Stimulated activated CD8-positive, alpha-beta memory T cell treated with anti-CD3 and anti-CD28 coated beads, Interleukin-2, amount 100 ng/mL, for 48 hours (primary cell): ENCODE measurements at places on chromosomes 3 and 15.

- DNase-seq, result no peak
These were observed 16.9 kb downstream of the GASK1A start for GRCh38 chr3:42996021-42996420.

DNA sequence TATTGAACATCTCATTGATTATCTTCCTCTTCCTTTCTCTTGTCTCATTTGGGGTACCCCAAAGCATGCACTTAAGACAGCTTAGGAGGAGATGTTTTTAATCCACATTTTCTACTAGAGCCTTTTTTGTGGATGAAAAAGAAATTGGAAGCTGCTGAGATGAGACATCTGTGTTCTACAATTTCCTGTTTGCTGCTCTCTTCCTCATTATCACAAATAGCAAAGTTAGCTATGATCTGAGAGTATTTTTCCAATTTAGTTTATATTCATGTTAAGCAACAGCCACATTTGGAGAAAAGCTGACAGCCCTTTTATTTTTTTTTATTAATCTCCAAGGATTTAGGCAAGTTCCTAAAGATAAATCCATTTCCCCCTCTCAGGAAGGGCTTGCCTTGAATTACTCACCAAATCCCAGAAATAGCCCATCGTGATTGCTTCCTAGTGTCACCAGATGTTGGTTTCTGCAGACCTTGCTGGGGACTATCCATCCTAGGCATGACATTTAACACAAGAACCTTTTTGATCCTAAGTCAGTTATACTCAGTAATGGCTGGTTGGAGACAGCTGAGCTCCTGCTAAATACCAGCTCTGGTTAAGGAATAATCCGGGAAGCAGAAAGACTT is 70.8 kb upstream of the FILIP1L start:
- no peak for DNase-seq

- DNase-seq, result no peak
These were observed 88.9 kb downstream of the ITPR1 start for GRCh38 chr3:4581920-4582611.

DNA sequence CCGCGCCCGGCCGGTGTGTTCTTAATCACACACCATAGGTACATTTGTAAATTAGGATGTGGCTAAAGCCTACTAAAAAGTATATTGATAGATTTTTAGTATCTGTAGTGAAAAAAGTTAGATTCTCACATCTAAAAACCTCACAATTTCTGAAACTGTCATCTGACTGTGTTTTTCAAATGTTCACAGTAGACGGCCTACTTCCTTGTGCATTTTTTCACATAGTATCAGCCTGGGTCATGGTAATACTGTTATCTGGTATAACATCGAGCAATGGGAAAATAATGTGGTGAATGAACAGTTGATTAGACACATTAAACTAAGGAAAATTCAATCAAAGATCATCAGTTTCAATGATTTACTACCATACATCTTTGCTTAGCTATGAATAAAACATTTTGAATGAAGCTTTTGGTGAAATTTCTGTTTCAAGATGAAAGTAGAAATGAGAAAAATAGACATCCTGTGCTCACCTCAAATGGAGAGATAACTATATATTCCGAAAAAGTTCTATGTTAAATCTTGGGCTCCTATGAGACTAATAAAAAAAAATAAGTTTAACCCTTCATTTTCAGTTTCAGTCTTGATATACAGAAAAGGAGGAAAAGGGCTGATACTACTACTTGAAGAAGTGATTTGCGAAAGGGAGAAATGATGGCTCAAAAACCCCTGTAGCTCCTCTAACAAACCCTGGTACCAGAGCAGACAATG is 262.7 kb downstream of the ZBTB20 start:
- no peak for DNase-seq

GRCh38 chr15:72680931-72681330 is 5.1 kb downstream of the HIGD2B start:
- no peak for DNase-seq

- DNase-seq, result no peak
These were observed 653 bp upstream of the WDR6 start for GRCh38 chr3:49006408-49007067.

DNA sequence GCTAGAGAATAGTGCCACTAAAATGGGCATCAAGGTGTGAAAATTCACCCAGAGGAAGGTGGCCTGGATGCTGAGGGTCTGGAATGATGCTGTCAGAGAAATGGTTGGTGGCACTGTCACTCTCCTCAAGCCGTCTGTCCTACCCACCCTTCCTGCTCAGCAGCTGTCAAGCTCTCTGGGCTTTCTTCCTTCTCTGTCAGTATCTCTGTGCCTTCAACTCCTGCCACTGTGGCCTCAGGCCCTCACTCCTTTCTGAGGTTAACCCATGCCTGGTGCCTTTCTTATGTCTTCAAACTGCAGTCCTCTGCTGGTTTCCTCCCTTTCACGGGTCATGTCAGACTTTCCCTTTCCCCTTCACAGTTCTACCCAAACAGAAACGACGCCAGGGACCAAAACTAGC is 4.4 kb downstream of the MYO5C start:
- no peak for DNase-seq

GRCh38 chr15:67004142-67004541 is 61.3 kb upstream of the SMAD3 start:
- DNase-seq, result no peak

GRCh38 chr3:28973609-28974008 is 307.3 kb upstream of the RBMS3 start:
- no peak for DNase-seq

- no peak for DNase-seq
These were observed 44.4 kb upstream of the SPTSSB start for GRCh38 chr3:161415506-161416231.

DNA sequence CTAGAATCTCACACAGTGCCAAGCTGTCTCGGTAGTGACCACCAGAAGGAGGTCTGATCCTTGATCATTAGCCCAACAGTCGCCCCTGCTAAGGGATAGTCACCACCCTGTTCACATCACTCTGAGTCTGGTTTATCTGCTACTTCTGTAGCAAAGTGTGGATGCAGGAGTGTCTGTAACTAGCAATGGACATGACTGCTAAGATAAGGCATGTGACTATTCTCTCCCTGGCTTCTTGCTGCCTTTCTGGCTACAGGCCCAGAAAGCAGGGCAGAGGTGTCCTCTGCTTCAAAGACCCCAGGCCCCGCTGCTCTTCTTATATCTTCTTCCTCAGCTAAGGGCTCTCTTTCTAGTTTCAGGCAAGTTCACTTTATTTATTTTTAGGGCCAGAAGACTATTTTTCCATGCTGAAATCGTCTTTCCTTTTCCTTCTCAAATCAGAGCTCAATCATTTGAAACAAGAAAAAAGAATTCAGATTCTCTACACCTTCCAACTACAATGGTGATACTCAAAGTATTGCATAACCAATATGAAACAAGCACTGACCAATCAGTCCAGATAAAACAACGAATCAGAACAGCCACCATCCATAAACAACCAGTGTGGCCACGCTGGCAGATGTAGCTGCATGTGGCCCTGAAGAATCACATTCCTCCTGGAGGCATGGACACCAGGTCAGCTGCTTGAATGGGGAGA is 8.0 kb upstream of the KNG1 start:
- no peak for DNase-seq

- DNase-seq, result no peak
These were observed 581.4 kb downstream of the MECOM start for GRCh38 chr3:169082076-169082475.

GRCh38 chr3:179146911-179147513 is 1.1 kb upstream of the PIK3CA start:
- DNase-seq, result no peak

DNA sequence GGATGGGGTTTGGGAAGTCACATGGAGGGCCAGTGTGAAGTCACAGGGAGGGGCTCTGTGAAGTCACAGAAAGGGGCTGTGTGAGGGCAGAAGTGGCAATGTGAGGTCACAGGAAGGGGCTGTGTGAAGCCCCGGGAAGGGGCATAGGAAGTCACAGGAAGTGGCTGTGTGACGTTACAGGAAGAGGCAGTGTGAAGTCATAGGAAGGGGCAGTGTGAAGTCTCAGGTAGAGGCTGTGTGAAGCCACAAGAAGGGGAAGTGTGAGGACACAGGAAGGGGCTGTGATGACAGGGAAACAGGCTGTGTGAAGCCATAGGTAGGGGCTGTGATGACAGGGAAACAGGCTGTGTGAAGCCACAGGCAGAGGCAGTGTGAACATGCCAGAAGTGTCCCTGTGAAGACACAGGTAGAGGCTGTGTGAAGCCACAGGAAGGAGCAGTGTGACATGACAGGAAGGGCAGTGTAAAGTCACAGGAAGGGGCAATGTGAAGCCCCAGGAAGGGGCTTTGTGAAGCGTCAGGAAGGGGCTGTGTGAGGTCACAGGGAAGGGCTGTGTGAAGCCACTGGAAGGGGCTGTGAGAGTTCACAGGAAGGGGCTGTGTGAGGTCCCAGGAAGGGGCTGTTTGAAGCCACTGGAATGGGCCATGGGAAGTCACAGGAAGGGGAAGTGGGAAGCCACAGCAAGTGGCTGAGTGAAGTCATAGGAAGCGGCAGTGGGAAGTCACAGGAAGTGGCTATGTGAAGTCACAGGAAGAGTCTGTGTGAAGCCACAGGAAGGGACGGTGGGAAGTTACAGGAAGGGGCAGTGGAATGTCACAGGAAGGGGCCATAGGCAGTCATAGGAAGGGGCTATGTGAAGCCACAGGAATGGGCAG is 37.1 kb downstream of the GASK1A start:
- no peak for DNase-seq

GRCh38 chr3:146343551-146343950 is 92.6 kb upstream of the PLSCR4 start:
- no peak for DNase-seq

GRCh38 chr3:124686028-124686670 is 44.1 kb upstream of the UMPS start:
- no peak for DNase-seq

DNA sequence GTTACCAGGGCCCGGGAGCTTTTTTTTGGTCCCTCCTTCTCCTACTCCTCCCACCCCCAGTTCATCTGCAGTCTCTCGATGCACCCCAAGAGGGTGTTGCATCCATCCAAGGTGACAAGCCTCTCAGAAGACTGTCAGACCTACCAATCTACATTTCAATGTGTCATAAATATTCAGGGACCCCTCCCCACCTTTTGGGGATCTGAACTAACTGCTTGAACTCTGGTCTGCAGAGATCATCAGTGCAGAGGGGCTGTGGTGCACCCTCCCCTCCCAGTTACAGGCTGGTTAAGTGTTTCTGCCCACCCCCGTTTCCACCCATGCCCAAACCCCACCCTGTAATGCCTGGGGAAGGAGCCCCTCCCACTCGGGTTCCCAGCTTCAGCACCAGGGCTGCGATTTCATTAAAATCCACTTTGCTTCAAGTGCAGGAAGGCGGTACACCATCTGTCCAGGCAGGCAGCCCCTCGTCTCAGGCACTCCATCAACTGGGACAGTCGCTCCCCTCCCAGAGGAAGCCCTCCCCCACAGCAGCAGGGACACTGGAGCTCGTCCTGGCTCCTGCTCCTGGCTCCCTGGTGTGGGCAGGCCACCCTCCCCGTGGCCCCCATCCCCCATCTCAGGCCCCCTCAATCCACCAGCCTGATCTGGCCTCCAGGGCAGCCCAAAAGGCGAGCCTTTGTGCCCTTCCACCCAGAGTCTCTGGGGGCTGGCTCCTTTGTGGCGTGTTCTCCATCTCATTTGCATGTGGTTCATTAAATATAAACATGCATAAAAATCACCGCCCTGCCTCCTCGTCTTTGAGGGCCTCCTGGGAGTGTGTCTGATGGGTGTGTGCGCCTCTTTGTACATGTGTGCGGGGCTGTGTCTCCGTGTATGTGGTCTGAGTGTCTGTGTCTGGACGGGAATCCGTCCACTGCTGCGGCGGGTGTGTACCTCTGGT is 32.3 kb downstream of the RNU5B-1 start:
- DNase-seq, result no peak

GRCh38 chr3:101829874-101830273 is 19.4 kb upstream of the NFKBIZ start:
- no peak for DNase-seq

DNA sequence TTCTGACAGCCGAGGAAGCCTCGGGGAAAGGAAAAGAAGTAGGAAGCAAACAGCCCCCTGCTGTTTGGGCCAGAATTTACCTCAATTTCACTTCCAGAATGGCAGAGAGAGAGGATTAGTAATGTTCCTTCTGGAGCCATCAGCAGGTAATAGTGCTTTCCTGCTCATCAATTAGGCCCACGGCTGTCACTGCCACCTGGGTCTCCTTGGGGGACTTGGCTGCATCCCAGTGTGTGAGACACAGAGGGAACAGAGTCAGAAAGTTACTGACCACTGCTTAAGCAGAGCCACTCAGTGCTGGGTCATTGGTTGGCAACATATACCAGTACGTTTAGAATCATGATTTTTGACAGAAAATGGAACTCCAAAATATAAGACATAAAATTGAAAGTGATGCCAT is 397.0 kb downstream of the EPHA3 start:
- no peak for DNase-seq

DNA sequence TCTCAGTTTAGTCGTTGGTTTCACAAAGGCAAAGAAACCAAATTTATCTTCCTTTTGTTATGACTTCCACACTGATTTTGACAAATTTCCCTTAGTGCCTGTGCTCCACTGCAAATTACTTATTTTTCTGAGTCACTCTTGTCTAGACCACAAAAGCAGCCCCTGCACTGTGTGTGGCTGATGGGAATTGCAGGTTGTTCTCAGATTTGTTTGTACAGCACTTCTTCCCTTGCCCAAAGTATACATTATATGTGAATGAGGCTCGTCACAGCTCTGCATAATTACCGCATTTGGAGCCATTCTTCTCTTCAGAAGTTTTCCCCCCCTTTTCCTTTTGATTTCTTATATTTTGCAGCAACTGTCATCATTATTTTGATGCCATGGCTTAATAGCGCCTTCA is 354.2 kb upstream of the IL12A start:
- no peak for DNase-seq

GRCh38 chr15:71683411-71684274 is 126.7 kb upstream of the NR2E3 start:
- no peak for DNase-seq

- no peak for DNase-seq
These were observed 70.9 kb downstream of the ANP32A start for GRCh38 chr15:68749793-68750192.

- no peak for DNase-seq
These were observed 56.7 kb upstream of the XCR1 start for GRCh38 chr3:46083956-46084355.

GRCh38 chr3:121974601-121975111 is 47.4 kb downstream of the ILDR1 start:
- no peak for DNase-seq

DNA sequence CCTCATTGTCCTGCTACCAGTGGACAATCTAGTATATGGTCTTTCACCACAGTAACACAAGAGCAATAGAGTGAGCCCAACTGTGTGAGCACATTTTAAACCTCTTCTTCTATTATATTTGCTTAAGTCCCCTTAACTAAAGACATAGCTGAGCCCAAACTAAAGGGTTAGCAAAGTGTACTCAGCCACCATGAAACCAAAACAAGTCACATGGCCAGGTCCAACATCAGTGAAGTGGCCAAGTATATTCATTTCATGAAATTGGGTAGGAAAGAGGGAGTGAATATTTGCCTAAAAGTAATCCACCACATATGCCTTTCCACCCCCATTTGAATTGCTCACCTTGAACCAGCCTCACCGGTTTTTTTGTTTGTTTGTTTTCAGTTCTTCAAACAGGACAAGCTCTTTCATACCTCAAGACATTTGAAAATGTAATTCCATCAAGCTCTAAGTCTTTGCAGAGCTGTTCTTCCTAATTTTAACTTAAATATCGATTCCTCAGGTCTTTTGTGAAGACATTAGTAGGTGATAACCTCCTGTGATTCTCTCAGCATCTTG is 327.0 kb upstream of the SEMA6D start:
- DNase-seq, result no peak

- DNase-seq, result no peak
These were observed 62.0 kb downstream of the SUCNR1 start for GRCh38 chr3:151935446-151935845.
